Activated gamma-delta T cell treated with Interleukin-2 at 50 U/mL for 16 hours (primary cell): ENCODE measurements at places on chromosomes 7 and 10.

DNA sequence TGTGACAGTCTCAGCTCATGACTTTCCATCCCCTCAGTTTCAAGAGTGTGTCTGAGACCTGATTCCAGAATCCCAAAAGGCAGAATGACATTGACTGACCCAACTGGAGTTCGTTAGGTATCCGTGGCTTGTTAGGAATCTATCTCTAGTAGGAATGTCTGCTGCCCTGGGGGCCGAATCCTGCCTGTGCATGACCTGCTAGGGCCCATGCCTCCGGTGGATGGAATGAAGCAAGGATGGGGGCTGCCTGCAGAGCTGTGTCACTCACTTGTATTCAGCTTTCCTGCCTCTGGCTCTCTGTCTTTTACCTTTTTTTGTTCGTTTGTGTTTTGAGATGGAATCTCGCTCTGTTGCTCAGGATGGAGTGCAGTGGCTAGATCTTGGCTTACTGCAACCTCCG lies 129.5 kb downstream of the SDK1 start:
- DNase-seq = no peak

DNA sequence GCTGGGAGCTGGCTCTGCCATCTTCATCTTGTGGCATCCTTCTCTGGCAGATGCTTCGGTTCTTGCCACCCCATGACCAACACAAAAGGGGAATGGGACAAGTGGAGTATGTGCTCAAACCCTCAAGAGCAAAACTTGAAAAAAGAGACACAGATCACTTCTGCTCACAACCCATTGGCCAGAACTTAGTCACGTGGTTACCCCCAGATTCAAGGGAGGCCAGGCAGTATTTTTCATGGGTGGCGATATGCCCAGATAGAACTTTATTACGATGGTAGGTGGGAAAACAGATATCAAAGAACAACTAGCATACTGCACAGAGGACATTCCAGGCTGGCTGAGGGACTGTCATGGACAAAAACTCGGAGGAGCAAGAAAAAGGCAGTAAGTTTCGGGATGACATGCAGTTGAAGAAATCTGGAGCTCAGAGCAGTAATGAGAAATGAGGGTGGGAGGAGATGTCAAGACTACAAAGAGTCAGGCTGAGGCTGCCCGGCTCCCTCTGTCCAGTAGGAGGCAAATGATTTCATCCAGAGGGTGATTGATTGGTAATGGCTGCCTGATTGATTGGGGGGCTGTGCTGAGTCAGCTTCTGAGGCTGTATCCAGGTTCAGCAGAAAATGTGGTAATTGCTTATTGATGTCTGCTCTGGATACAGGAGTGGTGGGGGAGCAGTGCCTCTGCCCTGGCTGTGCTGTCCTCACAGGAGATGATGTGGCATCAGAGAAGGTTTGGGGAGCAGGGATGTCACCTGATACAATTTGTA lies 25.3 kb downstream of the COL13A1 start:
- DNase-seq = no peak

DNA sequence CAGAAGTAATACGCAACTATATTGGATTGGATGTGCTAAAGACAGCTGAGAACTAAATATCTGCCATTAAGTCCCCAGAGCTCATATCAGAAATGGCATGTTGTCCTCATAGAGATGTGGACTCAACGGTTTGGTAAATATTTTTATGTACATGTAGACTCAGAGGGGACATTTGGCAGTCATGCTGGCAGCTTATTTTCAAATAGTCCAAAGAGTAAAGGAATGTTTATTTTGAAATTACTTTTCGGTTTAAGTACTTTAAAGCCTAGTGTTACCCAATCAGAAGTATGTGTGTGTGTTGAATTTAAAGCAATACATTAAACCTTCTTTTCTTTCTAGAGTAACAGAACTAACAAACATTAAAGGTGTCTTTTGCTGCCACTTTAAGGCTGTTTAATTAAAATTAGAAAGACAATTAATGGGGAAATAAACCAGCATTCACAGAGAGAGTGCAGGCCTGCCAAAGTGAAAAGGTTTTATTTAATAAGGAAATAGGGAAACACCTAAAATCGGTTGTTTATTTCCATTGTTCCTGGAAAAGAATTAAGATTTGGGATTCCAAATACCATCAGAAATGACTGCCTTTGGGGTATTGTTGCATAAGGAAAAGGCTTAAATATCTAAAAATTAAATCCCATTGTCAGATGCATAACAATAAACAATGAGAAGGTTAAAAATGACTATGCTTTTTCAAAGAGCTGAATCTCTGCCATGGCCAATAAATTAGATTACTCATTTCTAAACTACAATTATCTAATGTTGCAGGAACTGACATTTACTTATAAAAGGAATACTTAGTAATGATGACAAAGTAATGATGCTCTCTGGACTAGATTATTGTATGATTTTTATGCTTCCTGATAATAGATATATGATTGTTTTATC lies 113.4 kb upstream of the AHR start:
- no peak for DNase-seq

GRCh38 chr7:41241641-41242040 lies 461.2 kb downstream of the INHBA start:
- DNase-seq = no peak

GRCh38 chr7:64874114-64874513 lies 29.0 kb upstream of the ZNF273 start:
- DNase-seq = no peak

DNA sequence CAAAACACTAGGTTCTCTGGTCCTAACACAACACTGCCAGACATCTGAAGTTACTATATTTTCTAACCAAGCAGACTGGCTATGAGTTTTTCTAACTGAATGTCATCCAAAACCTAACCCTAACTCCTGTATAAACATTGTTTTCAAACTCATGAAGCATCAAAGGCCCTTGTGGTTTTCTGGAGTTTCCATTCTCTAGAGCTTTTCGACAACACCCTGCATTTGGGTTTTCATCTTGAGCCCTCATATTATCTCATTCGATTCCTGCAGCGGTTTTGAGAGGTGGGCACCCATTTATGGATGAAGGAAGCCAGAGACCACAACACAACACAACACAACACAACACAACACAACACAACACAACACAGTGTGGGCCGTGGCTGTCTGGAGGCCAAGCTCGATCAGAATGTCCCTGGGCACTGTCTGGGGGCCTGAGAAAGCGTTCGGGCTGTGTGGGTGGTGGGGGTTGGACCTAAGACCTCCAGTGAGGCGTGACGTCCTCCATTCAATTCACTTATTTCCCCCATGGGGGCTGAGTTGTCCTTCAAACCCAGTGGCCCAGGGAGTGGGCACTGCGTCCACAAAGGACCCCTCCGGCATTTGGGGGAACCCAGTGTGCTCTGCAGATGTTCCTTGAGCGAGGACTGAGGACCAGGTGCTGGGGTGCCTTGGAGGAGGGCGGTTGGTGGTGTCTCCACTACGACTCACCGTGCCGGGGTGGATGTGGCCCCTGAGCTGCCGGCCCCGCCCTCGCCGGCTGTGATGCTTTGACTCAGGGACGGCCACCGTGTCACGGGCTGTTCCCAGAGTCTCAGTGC lies 490.4 kb downstream of the DNAJB6 start:
- DNase-seq = no peak

DNA sequence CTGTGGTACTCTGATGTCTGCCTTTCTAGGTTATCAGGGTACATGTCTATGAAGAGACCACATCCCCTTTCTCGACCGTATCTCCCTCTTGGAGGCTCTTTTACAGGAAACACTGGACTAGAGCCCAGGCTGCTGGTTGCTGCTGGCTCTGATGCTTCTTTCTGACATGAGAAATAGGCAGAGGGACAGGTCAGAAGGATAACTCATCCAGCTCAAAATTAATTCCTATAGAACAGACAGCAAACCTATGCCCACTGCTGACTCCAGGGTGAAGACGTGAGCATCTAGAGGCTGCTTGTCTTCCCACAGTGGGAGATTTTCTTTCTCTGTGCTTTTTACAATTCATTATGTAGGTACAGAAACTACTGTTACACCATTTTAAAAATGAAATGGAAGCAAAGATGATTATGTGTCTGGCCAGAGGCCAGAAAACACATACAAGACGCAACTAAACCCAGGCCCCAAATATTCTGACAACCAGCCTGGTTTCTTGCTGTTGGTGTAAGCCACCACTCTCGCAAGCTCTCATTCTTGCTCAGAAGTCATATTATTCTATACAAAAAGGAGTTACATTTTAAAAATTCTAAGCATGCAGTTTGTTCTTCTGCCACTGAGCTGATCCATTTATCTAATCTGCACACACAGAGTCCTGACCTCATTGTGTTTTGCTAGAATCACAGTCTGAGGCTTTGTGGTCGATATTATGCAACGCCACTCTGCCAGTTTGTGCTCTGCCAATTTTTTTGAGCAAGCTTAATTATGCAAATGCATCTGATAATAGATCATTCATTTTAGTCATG lies 424.3 kb downstream of the KIF20B start:
- no peak for DNase-seq

- no peak for DNase-seq
Measured at GRCh38 chr10:71584902-71585563, 134.5 kb downstream of the C10orf105 start.

DNA sequence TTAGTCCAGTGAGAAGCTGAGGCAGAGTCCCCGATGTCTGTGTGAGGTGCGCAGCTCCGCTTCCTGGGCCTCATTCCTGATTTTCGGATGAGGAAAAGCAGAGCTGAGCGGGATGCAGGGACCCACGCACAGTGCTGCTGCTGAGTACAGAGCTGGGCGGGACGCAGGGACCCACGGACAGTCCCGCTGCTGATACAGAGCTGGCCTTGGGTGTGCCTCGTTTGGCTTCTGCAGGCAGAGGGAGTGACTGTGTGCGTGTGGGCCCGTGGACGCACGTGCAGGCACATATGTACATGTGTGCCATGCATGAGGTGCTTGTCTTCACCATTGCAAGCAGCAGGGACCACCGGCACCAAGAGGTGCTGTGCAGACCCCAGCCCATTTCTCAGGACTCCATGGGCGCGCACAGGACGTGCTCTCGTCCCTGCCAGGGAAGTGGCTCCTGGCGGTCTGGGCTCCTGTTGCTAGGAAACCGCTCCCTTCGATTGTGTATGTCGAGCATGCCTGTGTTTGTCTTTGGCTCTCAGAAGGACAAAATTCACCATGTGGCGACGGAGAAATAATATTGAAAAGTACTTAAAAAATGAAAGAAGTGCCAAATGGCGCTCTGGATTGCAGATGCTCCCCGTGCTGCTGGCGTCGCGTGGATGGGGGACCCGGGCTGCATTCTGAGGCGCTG lies 303.8 kb upstream of the MKI67 start:
- no peak for DNase-seq

- no peak for DNase-seq
Measured at GRCh38 chr7:131624536-131624935, 68.1 kb upstream of the PODXL start.

DNA sequence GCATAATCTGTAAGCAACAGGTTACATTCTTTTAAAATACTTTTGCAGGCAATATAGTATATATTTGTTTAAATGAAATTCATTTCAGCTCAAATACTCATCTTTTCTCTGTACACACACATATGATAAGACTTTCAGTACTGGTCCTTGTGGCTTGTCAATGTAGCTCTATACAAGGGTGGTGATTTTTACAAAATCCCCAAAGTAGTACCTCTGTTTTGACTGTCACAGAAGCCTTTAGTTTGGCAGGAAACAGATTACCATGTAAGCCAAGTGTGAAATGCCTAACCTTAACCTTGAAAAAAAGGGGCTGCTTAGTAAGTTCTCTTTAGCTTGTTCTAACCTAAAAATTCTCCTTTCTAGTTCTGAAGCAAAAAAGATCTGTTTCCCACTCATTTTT lies 87.9 kb downstream of the KCND2 start:
- no peak for DNase-seq

GRCh38 chr10:110691139-110691538 lies 47.0 kb downstream of the RBM20 start:
- DNase-seq = no peak

DNA sequence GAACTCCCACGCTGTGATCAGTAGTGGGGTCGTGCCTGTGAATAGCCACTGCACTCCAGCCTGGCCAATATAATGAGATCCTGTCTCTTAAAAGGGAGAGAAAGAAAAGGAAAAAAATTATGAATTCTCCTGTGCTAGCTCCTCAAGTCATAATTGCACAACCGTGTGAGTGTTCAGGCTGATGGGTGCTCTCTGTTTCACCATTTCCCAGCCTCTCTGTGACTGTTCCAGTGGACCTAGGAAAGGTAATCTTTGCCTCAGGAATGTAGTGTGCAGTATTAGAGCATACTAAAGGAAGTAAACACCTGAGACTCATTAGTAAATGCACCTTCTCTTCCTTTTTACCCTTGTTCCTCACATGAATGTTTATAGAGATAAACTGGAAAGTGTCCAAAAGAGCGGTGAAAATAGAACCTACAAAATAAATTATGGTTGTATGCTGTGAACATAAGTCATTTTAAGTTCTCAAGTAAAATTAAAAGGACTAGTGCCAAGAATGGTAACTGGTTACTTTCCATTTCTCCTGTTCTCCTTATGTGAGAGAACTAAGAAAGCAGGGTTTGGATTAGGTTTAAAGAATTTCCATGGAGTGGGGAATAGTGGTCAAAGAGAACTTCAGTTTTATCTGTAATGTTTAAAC lies 42.7 kb downstream of the INPP5F start:
- no peak for DNase-seq

GRCh38 chr7:34135924-34136323 lies 230.6 kb downstream of the BMPER start:
- DNase-seq = no peak

GRCh38 chr7:22726907-22727713 lies at the start of gene IL6:
TSS of gene IL6 (plus strand) at chr7:22727200. CDS start at chr7:22727263, 63 bp downstream.
- no peak for DNase-seq

- DNase-seq = no peak
Measured at GRCh38 chr7:98877692-98878364, 504 bp upstream of the TRRAP start.

DNA sequence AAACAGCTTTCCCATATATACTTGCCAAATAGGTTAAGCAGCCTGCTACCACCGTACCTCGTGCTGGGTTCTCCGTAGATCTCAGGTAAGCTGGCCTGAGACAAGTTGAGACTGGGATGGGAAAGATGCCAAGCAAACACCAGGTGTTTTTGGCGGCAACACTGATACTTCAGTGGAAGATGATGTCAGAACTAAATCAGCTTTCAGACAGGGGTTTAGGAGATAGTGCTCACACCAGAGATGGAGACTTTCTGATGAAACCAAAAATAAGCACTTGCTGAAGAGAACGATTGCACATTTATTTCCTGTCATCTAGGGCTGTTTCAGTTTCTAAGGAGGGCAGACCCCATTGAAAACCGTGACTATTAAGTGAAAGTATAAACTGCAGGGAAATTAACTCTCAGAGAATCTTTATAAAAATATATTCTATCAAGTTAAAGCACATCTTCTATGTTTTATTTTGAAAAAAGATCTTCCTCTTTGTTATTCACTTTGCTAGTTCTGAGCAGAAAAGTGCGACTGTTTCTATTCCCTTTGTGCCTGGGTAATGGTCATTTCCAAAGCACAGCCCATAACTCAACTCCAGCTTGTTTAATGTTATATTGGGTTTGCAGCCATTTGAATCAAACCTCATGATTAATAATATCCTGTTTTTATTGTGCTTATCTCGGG lies 149.9 kb downstream of the CPED1 start:
- no peak for DNase-seq

- no peak for DNase-seq
Measured at GRCh38 chr10:89702121-89702480, 711 bp downstream of the KIF20B start.
